ENCODE measurements at places on chromosomes 1 and 21. TPM values are rescaled to one million over a fixed set of nuclear protein-coding genes. Genes with fewer than 3 reads are reported as not detected.

The GBP5 gene
- total RNA-seq: not detected

The NBPF8 gene
- total RNA-seq: 6.8 TPM

The VWA5B1 gene
- not detected for total RNA-seq

The TCHH gene
- not detected for total RNA-seq

The LCE2A gene
- not detected for total RNA-seq

The SEC16B gene
- total RNA-seq: 3.2 TPM

The NPR1 gene
- total RNA-seq: 4.7 TPM

Measured in mesangial cell (primary cell).